ENCODE measurements at places on chromosomes 4 and X.

DNA sequence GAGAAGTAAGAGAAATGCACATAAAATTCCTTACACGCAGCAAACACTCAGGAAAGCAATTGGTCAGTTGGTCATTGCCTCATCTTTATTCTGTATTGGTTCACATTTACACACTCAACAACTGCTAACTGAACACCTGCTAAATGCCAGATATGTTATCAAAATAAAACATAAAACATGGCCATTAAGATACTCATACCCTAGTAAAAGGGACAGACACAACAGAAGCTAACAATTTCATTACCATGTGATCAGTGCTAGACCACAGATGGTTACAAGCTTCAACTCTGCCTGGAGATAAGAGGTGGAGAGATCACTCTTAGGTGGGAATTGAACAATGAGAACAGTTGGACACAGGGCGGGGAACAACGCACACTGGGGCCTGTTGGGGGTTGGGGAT, 26.2 kb downstream of the TEC start:
- DNase-seq = no peak

DNA sequence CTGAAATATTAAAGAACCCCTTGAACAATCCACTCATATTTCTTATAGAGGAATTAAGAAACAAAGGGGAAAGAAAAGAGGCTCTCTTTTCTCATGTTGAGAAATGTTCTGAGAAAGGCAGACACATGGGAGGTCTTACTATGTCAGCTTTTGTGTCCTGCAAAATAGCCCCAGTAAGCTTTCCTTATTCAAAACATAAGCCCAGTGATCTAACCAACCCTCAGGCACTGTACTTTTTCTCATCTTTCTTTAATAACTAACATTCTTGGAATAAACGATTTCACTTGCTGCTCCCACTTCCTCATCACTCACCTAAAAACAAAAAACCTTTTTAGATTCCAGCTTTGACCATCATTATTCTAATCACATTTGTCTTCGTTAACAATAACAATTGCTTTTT, 115.9 kb downstream of the GLRA3 start:
- no peak for DNase-seq

- no peak for DNase-seq
Observed at GRCh38 chr4:133972586-133972985, 229.0 kb downstream of the PABPC4L start.

DNA sequence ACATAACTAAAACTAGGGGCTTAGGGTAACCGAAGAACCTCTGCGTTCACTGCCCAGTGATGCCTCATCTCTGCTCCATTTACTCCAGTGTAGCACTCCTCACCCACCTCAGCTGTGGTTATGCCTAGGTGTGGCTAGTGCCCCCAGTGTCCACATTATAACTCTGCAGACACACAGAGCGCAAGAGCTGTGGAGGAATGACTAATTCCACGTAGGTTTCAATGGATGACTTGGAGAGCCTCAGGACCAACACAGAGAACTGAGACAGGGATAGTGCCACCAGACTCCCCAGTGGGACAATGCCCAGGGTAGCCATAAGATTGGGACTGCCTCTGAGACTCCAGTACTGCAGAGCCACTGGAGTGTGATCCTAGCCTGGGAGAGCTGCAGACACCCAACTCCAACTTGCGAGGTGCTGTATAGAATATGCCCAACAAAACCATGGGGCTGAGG, 542.4 kb upstream of the DIPK2B start:
- DNase-seq = no peak
